ENCODE measurements at places on chromosomes 13 and 19. TPM values are rescaled to one million over a fixed set of nuclear protein-coding genes. Genes with fewer than 3 reads are reported as not detected.

PRSS57 gene
- total RNA-seq, result not detected

GRIN3B gene
- total RNA-seq, result 0.35 TPM

C19orf81 gene
- total RNA-seq, result not detected

CCNA1 gene
- not detected for total RNA-seq

GRCh38 chr13:114017028-114017630, 43.3 kb upstream of the C13orf46 start:
- no peak for DNase-seq

- no peak for DNase-seq
Measured at GRCh38 chr13:94119360-94119936, 360.0 kb downstream of the DCT start.

DNA sequence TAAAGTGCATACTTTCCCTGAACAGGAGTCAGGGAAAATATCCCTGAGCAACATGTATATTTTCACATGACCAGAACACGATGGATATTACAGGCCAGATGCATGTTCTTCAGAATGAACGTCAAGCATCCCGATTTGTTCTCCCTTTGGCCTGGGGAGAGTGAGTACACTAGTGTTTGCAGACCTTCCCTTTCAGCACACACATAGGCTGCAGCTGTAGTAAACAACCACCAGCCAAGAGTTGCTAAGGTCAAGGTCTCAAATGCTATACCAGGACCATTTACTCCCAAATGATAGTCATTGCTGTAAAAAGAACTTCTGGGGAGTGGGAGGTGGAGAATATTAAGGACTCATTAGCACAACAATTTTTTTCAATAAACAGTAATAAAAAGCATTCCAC, 3.0 kb downstream of the KLF12 start:
- no peak for DNase-seq

DNA sequence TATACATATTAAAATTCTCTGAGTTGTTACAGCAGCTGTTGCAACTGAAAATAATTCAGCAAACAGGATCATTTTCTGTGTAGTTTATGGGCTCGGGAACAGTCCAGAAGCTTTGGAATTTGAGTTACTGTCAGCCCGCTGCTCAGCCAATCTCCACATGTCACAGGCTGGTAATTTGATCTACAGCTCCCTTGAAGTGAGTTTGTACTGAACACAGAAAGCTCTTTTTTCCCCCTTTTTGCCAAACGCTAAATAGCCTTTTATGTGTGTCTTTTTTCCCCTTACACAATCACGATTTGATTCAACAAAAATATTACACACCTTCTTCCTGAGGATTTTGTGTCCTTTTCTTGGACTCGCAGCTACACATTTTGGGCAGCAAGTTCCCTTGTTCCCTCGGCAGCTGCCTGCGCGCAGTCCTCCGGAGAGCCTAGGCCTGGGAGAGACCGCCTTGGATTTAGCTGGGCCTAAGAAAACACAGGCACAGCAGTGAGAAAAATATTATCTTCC, 371.4 kb downstream of the KCNRG start:
- no peak for DNase-seq

GRCh38 chr13:51068501-51068900, 42.6 kb downstream of the C13orf42 start:
- DNase-seq, result no peak

Data from CD8-positive, alpha-beta T cell (primary cell).